Keratinocyte (primary cell): ENCODE measurements at places on chromosomes 12 and 14.

- DNase-seq, result no peak
Observed at GRCh38 chr14:102548616-102549240, 39.2 kb upstream of the ANKRD9 start.

GRCh38 chr12:127501916-127502315 lies 765.1 kb upstream of the TMEM132C start:
- DNase-seq, result no peak

DNA sequence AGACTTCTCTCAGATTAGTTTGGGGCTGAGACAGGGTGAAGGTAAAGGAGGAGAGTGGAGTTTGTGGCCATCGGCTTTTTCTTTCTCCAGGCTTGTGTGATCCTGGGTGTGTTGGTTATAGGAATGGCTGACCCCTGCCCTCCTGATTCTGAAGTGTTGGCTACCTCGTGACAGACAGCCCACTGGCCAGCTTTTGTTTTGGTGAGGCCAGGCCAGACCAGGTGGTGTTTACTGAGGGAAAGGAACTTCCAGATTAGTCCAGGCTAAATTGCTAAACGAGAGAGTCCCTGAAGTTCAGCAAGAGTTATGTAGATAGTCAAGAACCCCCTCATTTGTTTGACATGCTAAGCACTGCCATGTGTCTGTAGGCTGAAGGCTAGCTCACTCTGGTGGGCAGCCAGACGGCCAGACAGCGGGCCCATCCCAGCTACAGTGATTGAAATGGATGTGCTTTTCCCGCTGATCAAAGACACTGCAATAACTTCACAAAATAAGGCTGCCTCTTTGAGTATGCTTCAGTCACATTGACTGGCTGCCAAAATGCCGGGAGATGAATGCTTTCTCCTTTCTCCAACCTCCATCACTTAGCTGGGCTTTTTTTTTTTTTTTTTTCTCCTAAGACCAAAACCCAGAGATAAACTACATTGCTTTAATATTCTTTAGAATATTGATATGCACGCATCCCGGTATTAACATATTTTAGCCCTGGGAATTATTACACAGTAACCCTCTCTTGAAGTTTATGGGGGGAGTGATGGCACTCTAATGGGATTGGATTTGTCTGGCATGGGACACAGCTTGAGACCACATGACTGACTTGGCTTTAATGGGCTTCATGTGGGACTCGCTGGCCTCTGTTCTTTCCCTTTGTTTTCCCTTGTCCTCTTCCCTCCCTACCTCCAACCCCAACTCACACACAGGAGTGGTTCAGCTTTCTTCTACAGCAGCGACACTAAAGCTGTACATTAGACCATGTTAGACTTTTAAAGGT lies 76.9 kb downstream of the SMOC1 start:
- DNase-seq, result no peak

GRCh38 chr12:118033323-118033722 lies 16.8 kb downstream of the RFC5 start:
- DNase-seq, result no peak

- no peak for DNase-seq
Observed at GRCh38 chr14:100320157-100320856, 2.8 kb upstream of the SLC25A47 start.

DNA sequence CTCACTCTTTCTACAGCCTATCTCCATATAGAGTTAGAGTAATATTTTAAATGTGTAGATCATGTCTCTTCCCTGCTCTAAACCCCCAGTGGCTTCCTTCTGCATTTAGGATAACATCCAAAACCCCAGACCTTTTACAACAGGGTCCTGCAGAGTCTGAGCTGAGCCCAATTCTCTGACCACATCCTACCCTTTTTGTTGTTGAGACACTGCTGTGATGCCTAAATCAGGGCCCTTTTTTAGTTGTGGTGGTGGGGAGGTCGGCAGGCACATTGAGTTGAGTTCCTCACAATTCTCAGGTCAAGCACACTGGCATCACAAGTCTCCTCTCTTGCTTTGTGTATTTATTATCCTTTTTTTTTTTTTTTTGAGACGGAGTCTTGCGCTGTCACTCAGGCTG lies 1.8 kb upstream of the DDX47 start:
- DNase-seq, result no peak

DNA sequence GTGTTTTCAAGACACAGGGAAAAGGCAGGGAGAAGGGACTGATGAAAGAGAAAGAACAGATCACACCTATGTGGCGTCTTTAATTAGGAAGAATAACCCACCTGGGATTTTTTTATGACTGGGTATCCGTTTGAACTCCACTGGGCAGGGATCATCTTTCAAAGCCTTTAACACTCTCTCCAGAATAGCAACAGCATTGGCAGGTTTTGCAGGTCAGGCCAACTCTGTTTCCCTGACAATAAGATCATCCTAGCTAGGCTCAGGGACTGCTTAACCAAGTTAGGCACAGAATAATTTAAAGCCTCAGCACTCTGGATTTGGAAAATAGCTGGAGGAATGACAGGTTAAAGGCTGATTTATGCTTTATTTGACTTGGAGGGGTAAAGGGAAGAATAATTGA lies 117.6 kb downstream of the SUDS3 start:
- DNase-seq, result no peak
